ENCODE measurements at places on chromosomes 12 and 14.

GRCh38 chr14:102514987-102515733, 5.6 kb upstream of the ANKRD9 start:
- H3K4me1 ChIP-seq, result peaks cover 3% of the 10 kb centered on the region
- no peak for DNase-seq
- H3K36me3 ChIP-seq, result no peaks in the 10 kb centered on the region
- no peak overlapping the region for H3K4me3 ChIP-seq
- H3K27ac ChIP-seq, result no peak overlapping the region

DNA sequence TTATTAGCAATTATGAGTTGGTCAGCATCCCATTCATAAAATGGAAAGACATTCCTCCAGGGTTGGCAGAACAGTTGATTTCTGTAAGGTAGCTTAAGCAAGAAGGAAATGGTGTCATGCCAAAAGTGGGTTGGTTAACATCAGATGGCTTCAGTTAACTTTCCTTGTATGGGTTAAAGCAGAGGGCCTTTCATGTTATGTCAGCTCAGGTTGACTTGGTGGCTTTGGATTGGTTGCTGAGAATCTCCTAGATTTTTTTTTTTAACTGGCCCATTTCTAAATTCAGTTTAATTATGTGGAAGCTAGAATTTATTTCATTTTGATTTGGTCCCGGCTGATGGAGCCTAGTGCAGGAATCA, 87.8 kb downstream of the BBS10 start:
- no peak for DNase-seq
- H3K27me3 ChIP-seq, result no peaks in the 10 kb centered on the region
- peak overlapping the region; percentile 66 for H3K27ac ChIP-seq
- H3K4me3 ChIP-seq, result no peak overlapping the region
- H3K36me3 ChIP-seq, result no peaks in the 10 kb centered on the region
- H3K4me1 ChIP-seq, result peaks cover 8% of the 10 kb centered on the region

GRCh38 chr14:99264691-99265450, 7.1 kb downstream of the BCL11B start:
- no peaks in the 10 kb centered on the region for H3K36me3 ChIP-seq
- peaks cover 18% of the 10 kb centered on the region for H3K27me3 ChIP-seq
- peak; percentile 70 for DNase-seq
- peaks cover 17% of the 10 kb centered on the region for H3K4me1 ChIP-seq
- no peak overlapping the region for H3K4me3 ChIP-seq

DNA sequence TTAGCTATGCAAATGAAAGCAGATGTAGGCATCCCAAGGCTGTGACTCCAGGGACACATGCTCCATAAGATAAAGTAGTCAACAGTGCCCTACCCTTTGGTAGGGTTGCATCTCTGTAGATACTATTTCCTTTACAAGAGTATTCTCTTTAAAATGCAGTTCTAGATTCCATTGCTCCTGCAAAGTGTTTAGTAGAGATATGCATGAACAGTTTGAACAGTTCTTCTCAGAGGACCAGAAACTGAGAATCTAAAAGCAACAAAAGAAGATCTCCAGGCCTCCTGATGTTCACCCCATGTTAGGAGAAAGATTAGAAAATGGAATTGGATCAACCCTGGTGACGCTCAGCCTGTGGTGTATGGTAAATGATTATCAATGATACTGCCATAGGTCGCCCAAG, 121.2 kb downstream of the KCNK10 start:
- no peak overlapping the region for H3K4me3 ChIP-seq
- no peaks in the 10 kb centered on the region for H3K4me1 ChIP-seq
- DNase-seq, result no peak
- H3K36me3 ChIP-seq, result no peaks in the 10 kb centered on the region

GRCh38 chr12:124532331-124532750, 35.1 kb downstream of the NCOR2 start:
- no peak for DNase-seq
- no peaks in the 10 kb centered on the region for H3K27me3 ChIP-seq
- no peaks in the 10 kb centered on the region for H3K36me3 ChIP-seq
- peaks cover 10% of the 10 kb centered on the region for H3K4me1 ChIP-seq
- H3K27ac ChIP-seq, result no peak overlapping the region
- no peak overlapping the region for H3K4me3 ChIP-seq

DNA sequence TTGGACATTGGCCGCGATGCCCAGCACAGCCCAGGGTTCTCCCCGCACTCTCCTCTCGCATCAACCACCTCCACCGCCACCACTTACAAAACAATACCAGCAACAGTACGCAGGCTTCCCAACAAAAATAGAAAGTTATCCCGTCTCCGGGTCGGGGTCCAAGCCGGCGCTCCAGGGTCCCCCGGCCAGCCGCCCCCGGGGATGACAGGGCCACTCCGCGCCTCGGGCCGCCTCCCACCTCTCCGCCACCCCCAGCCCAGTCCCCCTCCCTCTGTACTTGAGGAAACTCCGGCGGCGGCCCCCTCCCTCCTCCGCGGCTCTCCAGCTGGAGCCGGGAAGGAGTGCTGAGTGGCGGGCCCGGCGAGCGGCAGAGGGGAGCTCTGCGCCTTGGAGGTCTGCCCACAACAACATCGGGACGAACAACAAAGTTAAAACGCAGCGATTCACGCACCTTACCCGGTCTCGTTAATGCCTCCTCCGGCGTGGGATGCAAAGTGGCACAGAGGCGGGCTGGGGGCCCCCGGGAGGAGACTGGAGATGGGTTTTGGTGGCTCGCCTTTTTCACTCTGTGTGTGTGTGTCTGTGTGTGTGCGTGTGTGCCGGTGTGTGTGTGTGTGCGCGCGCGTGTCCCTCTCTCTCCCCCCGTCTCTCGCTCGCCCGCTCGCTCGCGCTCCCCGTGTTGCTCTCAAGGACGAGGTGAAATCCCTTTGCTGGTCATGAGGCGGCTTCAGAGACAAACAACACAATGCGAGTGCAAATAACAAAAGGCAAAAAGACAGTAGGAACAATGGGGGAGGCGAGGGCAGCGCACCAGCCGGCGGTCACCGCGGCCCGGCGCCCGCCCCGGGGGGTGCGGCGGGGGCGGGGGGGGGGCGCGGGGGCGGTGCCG, 386.8 kb downstream of the BCAT1 start:
- no peaks in the 10 kb centered on the region for H3K36me3 ChIP-seq
- H3K27ac ChIP-seq, result peak overlapping the region; percentile 80
- peak; percentile 78 for DNase-seq
- peak overlapping the region; percentile 70 for H3K4me3 ChIP-seq

DNA sequence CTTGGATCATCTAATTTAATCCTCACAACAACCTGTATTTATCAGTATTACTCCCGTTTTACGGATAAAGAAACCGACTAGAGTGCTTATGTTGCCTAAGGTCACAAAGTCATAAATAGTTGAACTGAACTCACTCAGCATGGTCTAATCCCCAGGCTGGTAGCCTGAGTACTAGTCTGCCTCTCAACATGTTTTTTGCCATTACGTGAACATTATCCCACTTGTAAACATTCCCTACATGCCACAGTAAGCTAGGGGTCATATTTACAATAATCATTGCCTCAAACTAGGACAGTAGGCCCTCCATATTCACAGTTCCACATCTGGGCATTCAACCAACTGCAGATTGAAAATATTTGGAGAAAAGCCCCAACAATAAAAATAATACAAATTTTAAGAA, 12.1 kb downstream of the SNRPF start:
- no peaks in the 10 kb centered on the region for H3K4me1 ChIP-seq
- H3K36me3 ChIP-seq, result peaks cover 25% of the 10 kb centered on the region
- no peak overlapping the region for H3K27ac ChIP-seq
- no peak for DNase-seq
- H3K4me3 ChIP-seq, result no peak overlapping the region

DNA sequence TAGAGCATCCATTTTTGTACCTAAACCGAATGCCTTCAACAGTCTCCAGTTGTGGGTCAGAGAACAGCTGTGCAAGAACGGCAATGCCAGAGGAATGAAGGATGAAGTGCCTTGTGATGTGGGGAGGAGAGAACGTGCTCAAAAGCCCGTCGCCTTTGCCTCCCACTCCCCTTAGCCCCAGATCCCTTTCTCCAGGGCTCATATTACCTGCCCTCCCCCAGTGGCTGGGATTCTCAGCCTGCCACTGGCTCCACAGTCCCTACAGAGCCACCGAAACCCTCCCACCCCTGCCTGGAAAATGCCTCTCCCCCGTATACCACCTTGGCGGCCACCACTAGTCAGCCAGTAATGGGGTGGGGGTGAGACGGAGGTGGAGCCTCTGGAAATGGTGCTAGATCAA, 158.5 kb downstream of the ZFP36L1 start:
- no peak for DNase-seq
- no peak overlapping the region for H3K4me3 ChIP-seq
- no peaks in the 10 kb centered on the region for H3K27me3 ChIP-seq
- peaks cover 33% of the 10 kb centered on the region for H3K4me1 ChIP-seq

- H3K36me3 ChIP-seq, result peaks cover 44% of the 10 kb centered on the region
- no peaks in the 10 kb centered on the region for H3K4me1 ChIP-seq
- no peak for DNase-seq
- H3K4me3 ChIP-seq, result no peak overlapping the region
Observed at GRCh38 chr12:57368349-57369095, 62.3 kb downstream of the R3HDM2 start.

DNA sequence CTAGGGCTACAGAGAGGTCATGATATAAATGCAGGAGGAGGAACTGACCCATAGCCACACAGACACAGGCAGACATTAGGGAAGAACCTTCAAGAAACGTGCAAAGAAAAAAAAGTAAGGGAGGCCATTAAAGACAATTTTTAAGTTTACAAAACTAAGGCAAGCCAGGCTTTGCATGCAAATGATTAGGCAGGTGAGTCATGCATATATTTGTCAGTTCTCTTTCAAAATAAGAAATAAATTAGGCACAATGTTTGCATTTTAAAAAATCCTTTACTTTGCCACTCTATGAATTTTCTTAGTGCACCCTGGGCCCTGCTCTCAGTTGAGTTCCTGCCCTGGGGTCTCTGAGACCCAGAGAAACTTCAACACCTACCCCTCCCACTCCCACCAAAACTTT, 75.0 kb downstream of the PRMT8 start:
- H3K36me3 ChIP-seq, result no peaks in the 10 kb centered on the region
- H3K4me1 ChIP-seq, result no peaks in the 10 kb centered on the region
- no peak overlapping the region for H3K4me3 ChIP-seq
- no peak overlapping the region for H3K27ac ChIP-seq

- H3K4me3 ChIP-seq, result no peak overlapping the region
- no peak overlapping the region for H3K27ac ChIP-seq
- H3K4me1 ChIP-seq, result no peaks in the 10 kb centered on the region
- H3K27me3 ChIP-seq, result no peaks in the 10 kb centered on the region
- no peaks in the 10 kb centered on the region for H3K36me3 ChIP-seq
Observed at GRCh38 chr14:39212693-39213092, 21.0 kb upstream of the MIA2 start.

DNA sequence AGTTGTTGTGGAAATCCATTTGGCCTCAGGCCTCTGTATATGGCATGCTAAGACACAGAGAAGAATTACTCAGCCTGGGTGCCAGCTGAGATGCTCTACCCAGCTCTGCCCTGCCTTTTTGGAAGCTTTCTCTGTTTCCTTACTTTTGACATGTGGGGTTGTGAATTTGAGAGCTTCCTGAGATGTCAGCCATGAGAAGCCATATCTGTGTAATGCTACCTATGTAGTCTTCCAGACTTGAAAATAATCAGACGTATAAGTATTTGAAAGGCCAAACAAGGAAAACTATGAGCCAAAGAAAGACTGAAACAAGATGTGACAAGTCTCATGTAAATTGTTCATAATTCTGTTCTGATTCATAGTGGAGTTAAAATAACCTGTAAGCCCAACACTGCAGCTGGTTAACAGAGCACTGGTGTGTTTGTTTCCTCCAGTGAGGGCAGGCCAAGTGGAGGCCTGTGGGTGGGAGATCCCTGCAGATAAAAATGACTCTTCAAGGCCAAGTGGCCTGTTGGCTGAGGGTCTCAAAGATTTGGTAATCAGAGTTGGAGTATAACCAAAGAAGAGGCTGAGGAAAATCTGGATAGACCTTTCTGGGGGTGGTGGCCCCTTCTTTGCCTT, 94.0 kb downstream of the TMX1 start:
- no peaks in the 10 kb centered on the region for H3K27me3 ChIP-seq
- H3K4me3 ChIP-seq, result no peak overlapping the region
- H3K36me3 ChIP-seq, result no peaks in the 10 kb centered on the region

DNA sequence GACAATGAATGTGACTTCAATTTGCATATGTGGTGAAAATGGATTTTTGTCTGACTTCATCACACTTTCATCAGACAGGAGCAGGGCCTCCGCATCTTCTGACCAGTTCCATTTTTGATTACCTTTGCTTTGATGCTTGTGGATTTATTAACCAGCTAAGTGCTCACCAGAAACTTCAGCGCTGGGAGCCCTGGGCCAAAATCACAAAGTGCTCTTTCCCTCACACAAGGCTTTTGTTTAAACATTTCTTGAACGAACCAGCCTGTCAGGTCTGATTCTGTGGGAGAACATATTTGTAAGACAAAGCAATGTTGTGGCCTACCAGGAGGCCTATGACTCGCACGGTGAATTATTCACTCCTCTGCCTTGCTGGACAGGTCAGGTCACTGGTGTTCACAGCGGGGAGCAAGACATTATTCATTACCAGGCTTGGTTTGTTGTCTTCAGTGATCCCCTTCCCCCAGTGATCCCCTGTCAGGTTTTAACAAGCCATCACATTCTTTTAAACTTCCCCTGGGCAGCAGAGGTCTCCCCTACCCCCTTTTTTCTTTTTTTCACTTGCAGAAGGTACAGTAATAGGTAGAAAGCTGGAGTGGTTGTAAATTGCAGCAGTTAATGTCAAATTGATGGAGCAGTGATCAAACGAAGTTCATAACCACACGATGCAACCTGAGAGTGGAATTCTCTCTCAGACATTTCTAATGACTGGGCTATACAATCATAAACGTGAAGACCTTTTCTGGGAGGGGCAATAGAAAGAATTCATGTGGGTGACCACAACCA, 167.5 kb upstream of the PRICKLE1 start:
- no peaks in the 10 kb centered on the region for H3K27me3 ChIP-seq
- H3K4me3 ChIP-seq, result no peak overlapping the region
- H3K36me3 ChIP-seq, result no peaks in the 10 kb centered on the region
- no peak overlapping the region for H3K27ac ChIP-seq
- no peak for DNase-seq
- no peaks in the 10 kb centered on the region for H3K4me1 ChIP-seq

DNA sequence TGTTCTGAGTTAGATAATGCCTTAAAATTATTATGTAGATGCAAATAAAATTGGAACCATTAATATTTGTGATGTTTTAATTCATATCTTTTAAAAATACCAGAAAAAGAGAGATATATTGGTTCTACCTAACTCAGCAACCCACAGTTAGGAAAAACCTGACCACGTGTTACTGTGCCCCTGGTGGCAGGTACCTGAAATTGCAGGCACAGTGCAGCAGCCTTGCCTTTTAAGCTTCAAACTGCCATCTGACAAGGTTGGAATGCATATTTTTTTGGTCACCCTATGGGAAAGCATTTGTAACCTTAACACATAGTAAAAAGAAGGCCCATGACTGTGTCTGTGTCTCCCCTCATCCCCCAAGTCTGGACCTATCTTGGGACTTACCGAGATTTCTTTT, 109.4 kb upstream of the NOS1 start:
- no peak overlapping the region for H3K27ac ChIP-seq
- no peak for DNase-seq
- H3K4me1 ChIP-seq, result no peaks in the 10 kb centered on the region
- no peaks in the 10 kb centered on the region for H3K36me3 ChIP-seq
- peaks cover 13% of the 10 kb centered on the region for H3K27me3 ChIP-seq

- no peak overlapping the region for H3K4me3 ChIP-seq
- no peak overlapping the region for H3K27ac ChIP-seq
- no peaks in the 10 kb centered on the region for H3K36me3 ChIP-seq
- DNase-seq, result no peak
- no peaks in the 10 kb centered on the region for H3K27me3 ChIP-seq
Observed at GRCh38 chr14:32449648-32450047, 120.5 kb downstream of the AKAP6 start.

- H3K27ac ChIP-seq, result no peak overlapping the region
- no peaks in the 10 kb centered on the region for H3K27me3 ChIP-seq
- no peak for DNase-seq
- no peak overlapping the region for H3K4me3 ChIP-seq
Observed at GRCh38 chr12:25801734-25802133, 156.7 kb upstream of the RASSF8 start.

Data from spleen (tissue), 13 donors.